ENCODE measurements at places on chromosomes 7 and 10.

DNA sequence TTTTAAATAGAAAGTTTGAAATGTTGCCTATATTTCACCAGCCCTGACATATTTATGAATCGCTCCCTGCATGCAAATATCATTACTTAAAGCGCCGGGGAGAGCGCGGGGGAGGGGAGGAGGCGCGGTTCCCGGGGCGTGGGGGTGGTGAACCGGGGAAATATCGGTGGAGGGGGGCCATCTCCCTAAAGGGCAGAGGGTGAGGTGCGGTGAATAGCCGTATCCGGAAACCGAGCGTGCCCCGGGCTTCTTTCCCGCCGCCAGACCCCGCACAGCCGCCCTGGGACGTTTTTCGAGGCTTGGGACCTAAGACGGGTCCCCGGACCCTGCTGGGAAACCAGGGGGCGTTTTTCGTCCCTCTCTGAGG, 6.9 kb upstream of the ZNF503 start:
- DNase-seq, result peak; percentile 39

DNA sequence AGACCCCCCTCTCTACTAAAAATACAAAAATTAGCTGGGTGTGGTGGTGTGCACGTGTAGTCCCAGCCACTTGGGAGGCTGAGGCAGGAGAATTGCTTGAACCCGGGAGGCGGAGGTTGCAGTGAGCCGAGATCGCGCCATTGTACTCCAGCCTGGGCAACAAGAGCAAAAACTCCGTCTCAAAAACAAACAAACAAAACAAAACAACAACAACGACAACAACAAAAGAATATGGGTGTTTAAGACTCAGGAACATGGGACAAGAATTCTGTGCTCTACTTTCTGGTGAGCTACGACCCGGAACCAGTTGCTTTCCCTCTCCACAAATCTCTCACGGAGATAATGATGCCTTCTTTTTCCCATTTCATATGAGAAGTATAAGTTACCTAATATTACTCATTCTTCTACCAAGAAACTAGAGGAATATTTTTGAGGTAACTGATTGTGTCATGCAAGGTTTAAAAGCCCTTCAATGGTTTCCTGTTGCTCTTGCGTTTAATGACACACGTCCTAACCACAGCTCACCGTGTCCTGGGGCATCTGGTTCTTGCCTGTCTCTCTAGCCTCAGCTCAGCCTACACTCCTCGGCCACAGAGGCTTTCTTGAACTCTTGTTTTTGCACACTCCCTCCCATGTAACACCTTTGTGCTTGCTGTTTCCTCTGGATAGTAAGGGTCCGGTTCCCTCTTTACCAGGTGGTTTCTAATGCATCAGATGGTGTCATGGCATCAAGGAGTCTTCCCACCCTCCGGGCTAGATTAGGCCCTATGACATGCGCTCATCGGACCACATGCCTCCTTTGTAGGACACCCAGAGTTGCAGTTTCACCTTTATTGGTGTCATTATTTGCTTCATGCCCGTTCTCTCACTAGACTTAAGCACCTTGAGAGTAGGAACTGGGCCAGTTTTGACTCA, 67.5 kb downstream of the PFKFB3 start:
- peak; percentile 79 for DNase-seq

GRCh38 chr10:112778579-112778978, 171.5 kb upstream of the TCF7L2 start:
- no peak for DNase-seq

DNA sequence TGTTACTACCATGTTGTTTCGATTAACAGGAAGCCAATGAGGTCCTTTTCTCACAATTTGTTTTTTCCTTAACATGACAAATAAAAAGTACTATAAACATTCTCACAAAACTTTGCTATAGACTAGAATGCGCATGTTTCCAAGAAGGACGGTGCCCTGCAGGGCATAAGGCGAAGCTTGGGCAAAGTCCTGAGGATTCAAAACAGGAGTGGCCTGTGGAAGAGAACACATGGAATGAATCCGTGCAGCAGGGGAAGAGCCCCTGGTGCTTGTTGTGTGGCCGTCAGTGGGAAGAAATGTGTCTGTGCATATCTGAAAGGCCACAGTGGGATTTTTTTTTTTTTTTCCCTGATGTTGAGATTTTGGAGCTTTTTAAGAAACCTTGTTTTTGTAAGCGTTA, 67.6 kb downstream of the ITGA8 start:
- no peak for DNase-seq

GRCh38 chr10:5737352-5737751, 52.7 kb downstream of the TASOR2 start:
- DNase-seq, result no peak

- no peak for DNase-seq
Measured at GRCh38 chr10:96341219-96342182, 17.3 kb downstream of the OPALIN start.

DNA sequence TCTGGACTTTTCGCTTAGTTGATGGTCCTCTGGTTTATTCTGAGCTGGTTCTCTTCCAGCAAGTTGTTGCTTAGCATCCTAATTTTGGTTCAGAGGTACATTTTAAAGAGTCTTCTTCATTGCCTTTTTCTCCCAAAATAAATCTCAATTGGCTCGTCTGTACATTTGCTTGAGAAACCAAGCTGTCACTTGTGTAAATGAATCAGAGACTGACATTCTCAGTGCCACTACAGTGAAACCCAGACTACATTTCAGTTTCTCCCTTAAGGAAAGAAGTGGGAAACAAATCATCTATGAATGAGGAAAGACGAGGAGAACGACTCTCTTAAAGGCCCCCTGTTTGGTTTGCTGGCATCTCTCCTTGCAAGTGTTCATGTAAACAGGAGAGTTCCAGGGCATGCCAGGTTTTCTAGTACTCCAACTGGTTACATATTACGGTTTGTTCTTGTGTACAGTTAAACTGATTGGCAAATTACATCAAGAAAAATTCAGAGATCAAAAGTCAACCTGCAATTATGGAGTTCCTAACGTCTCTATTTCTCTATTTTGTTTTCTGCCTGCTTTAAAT, 654.6 kb downstream of the SH2D4B start:
- DNase-seq, result no peak

GRCh38 chr7:34612661-34613060, 45.4 kb upstream of the NPSR1 start:
- DNase-seq, result peak; percentile 1

DNA sequence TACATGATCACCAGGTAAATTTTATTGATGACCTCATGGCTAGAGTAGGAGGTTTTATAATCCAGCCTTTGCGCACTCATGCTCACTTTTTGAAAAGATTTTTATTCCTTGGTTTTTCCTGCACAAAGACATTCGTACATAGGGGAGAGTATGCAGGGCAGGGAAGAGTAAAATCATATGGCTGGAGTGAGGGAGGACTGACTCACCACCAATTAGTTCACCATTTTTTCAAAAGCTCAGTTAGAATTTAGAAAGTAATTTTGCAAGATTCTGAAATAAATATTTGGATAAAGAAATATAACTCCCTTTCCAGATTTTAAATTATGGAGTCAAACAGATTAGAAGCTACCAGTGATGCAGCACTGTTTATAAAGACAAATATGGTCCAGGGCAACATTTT, 111.9 kb downstream of the SEMA3D start:
- DNase-seq, result peak; percentile 32

Data from epithelial cell of esophagus (primary cell).